ENCODE measurements at places on chromosomes 1 and 21. TPM values are rescaled to one million over a fixed set of nuclear protein-coding genes. Genes with fewer than 3 reads are reported as not detected.

Gene GNG12
- 204 TPM for total RNA-seq

Gene ZMYND12
- total RNA-seq = 0.88 TPM

Gene RPE65
- total RNA-seq = not detected

Gene GUCA2A
- total RNA-seq = not detected

Gene ROR1
- total RNA-seq = 46.9 TPM

Data from osteoblast (primary cell).